Iris pigment epithelial cell (primary cell): ENCODE measurements at places on chromosomes 3 and 15.

DNA sequence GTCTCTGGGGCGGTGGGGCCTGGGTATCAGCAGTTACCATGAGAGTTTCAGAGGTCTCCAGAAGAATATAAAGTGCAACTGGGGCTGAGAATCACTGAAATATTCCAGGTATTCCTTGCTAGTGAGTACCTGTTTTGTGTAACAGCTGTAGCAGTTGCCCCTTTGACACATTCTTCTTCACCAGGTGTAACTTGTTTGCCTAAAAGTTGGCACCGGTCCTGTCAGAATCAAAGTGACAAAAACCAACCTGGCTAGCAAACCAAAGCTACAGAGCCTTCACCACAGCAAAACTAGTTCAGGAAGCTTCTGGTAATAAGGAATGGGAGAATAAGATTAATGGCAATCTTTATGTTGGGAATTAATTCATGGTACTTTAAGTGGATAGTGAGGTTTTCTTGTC lies 296.0 kb downstream of the NAALADL2 start:
- DNase-seq, result no peak

GRCh38 chr3:194928227-194928626 lies 242.5 kb downstream of the FAM43A start:
- peak; percentile 81 for DNase-seq

GRCh38 chr3:102020735-102021134 lies 171.4 kb downstream of the NFKBIZ start:
- DNase-seq, result no peak

- DNase-seq, result no peak
These were observed 47.8 kb upstream of the VPS8 start for GRCh38 chr3:184764191-184764590.

DNA sequence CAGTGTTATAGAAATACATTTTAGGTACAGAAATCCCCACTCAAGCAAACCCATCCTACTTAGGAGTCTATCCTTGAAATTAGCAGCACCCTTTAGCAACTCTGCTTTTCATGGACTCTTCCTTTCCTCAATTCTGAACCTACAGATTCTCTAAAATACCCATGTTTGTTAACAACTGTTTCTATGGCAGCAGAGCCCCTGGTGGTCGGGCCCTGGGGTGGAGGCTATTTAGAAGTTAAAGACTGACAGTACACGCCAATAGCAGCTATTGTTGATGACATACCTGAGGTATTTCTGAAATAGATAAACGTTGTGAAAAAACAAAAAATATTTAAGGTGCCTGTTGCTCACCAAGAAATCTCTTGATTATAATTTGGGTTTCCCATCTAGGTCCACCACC lies 23.4 kb upstream of the NRG4 start:
- DNase-seq, result no peak

GRCh38 chr3:160447544-160447943 lies 2.0 kb downstream of the TRIM59 start:
- peak; percentile 59 for DNase-seq

DNA sequence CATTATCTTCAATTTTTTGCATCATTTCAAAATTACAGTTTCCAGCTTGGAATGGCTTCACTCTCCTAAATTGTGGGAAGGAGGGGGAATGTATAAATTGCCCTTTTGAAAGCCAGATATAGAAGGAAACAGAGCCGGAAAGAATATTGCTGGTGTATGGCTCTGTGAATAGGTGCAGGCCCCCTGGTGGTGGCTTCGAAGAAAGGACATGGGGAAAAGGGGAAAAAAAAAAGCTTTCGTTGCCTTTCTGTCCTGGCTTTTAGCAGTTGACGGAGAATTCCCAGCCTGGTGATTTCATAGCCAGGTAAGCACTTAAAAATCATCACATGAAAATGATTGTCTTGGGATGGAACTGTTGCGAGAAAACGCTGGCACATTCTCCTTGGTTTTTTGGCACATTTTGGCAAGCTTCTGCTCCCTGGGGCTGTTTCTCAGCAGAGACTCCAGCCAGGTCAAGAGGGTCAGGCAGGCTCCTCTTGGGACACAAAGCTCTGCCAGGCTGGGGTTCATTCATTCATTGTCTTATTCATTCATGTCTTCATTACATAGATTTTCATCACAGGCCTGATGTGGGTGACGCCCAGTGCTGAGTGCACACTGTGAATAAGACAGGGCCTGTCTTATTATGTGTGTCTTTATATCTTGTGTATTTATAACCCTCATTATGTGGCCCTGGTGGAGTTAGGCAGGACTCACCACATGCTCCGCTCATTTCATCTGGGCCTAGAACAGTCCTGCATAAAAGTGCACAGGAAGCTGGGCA lies 300.0 kb upstream of the TPM1 start:
- DNase-seq, result peak; percentile 79

- no peak for DNase-seq
These were observed 3.8 kb downstream of the EIF2AK4 start for GRCh38 chr15:39937696-39938095.

GRCh38 chr15:100923902-100924301 lies 4.7 kb downstream of the LRRK1 start:
- no peak for DNase-seq

- DNase-seq, result no peak
These were observed 257.0 kb upstream of the GOLGA6L4 start for GRCh38 chr15:83978588-83978987.

GRCh38 chr3:114363554-114364202 lies 69.8 kb downstream of the TIGIT start:
- peak; percentile 86 for DNase-seq

DNA sequence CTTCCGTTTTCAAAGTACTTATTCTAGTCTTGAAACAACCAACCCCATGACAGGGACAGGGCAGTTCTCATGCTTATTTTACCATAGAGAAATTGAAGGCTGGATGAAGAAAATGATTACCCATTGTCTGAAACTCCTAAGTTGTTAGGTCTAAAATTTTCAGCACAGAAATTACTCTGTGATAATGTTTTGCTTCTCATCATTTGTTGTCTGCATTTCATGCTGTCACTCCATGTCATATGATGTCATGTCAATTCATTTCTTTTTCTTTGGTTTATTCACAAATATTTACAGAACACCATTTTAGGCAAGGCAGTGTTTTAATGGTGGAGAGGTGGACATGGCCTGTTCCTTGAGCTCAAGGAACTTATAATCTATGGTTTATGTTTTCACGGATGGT lies 98.2 kb upstream of the RASGRP1 start:
- no peak for DNase-seq

- no peak for DNase-seq
These were observed 24.7 kb downstream of the SLC15A2 start for GRCh38 chr3:121918779-121919483.

GRCh38 chr15:29021857-29022256 lies 136.1 kb downstream of the APBA2 start:
- no peak for DNase-seq

GRCh38 chr3:32157600-32158264 lies 51.3 kb downstream of the GPD1L start:
- DNase-seq, result no peak

- DNase-seq, result peak; percentile 54
These were observed 271.5 kb downstream of the SATB1 start for GRCh38 chr3:18153571-18154173.

DNA sequence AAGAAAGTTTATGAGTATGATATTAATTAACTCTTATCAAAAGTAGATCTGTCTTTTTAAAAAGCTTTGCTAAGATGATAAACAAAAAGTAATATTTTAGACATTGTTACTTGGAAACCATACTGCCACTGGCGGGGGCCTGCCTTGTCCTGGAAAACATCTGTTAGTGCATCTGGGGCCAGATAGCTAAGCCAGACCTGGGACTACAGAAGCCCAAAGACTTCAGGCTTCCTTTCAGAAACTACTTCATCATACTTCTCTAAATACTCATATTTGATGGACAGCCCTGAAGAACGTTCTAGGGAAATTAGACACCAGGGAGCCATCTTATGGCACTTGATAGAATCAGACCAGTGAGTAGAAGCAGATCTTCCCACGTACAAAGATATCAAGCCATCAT lies 795.4 kb upstream of the SEMA6D start:
- DNase-seq, result no peak

GRCh38 chr3:10335190-10335738 lies 14.4 kb upstream of the SEC13 start:
- no peak for DNase-seq

DNA sequence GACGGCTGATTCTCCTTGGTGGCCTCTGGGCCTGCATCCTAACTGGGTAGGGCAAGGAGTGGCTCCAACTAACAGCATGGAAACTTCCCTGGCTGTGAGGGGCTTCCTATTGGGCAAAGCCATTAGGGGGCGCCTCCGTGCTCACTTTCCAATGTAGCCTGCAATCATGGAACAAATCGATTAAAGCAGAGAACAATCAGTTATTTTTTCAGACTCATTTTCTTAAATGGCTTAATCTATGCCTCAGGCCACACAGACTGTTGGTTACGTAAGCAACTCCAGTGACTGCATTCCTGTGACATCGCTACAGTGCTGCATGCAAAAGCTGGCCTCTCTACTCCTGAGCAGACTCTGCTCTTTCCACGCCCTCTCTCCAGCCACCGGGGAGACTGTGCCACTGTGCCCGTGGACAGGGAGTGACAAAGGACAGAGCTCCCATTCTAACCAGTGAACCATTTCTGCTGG lies 278.9 kb downstream of the KLF13 start:
- no peak for DNase-seq

DNA sequence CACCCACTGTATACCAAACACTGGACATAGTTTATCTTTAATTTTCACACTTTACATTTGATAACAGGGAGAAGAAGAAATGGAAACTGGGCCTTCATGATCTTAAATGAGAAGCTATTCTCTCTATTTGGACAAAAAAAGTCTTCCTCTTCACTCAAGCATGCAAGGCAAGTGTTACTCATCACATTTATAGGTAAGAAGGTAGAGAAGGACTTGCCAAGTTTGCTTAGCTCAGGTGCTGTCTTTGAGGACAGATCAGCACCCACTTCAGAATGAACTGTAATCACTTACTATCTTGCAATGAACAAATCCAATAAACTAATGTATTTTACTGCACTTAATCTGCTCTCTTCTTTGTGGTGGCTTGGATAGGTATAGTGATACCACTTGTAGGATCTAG lies 1.1 kb upstream of the MYH15 start:
- DNase-seq, result no peak

GRCh38 chr3:24242012-24242698 lies 252.5 kb downstream of the THRB start:
- DNase-seq, result peak; percentile 76

GRCh38 chr3:24435584-24435983 lies 59.1 kb downstream of the THRB start:
- DNase-seq, result no peak

DNA sequence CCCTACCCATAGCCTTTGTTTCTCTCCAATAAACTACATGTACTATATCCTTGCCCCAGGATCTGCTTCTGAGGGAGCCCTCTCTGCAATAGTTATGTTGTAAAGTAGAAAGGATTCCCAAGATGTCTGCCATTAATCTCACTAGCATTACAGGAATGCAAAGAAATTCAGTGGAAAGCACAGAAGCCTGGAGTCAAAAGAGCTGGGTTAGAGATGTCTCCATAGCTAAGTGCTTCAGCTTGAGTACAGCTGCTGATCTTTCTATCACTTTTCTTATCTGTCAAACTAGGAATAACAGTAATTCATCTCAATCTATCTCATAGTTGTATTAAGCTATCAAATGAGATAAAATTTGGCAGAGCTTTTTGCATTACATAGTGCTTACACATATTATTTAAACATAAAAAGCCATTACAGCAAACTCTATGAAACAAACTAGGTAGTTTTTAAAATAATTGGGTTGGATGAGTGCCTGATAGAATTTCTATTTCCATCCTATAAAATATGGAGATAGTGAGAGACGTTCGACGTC lies 799.5 kb upstream of the SEMA6D start:
- no peak for DNase-seq

DNA sequence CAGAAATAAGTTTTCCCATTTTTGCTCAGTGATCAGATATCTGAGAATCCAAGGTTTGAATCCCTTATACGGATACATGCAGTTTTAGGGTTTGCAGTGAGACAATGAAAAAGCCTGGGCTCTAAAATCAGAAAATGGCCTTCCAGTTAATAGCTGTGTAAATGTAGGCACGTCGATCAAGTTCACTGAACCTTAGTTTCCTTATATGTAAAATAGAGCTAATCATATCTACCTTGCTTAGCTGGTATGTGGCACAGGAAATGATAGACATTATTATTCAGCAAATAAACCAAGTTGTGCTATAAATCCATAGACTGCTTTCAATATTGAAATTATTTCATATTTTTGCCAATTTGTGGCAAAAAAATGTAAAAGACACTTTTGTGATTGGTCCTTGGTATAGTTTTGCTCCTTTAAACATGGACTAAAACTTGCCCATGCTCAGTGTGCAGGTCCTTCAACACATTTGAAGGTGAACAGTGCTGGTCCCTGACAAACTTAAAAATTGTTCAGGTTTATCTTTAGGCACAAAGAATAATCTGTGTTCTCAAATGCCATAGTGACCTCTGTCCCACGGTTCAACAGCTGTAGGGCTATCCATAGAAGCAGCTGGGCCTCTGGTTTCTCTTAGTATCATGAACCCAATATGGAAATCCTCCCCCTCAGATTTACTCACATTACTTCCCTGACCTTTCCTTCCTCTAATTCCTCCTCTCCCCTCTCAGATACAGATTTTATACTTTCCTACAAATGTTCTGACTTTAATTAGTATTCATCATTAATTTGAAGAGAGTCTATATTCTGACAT lies 51.0 kb downstream of the CCDC54 start:
- no peak for DNase-seq

GRCh38 chr15:63605036-63605435 lies 7.8 kb downstream of the FBXL22 start:
- DNase-seq, result no peak

- no peak for DNase-seq
These were observed 40.5 kb upstream of the HES1 start for GRCh38 chr3:194095464-194095863.

DNA sequence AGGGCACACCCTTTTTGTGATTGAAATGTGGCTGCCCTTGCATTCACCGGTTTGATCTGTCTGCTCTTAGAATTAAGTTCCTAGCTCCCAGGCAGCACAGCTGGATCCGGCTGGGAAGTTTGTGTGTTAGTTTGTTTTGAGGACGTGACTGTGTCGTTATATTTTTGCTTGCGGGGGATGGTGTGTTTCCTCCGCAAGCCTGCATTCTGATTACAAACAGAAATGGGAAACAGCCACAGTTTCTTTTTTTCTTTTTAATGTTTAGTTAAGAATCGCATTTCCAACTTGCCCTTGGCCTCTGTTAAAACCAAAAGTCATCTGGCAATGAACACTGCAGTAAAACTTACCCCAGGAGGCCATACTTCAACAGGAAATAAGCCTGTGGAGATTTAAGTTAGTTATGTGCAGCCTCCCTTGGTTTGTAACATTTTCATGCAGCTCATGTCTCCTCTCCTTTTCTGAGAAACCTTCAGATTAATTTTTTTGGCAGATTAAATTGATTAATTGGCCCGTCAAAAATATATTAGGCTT lies 888 bp downstream of the TMOD3 start:
- DNase-seq, result peak; percentile 34

GRCh38 chr15:96342406-96343112 lies 12.1 kb downstream of the NR2F2 start:
- peak; percentile 35 for DNase-seq

GRCh38 chr15:91528801-91529200 lies 324.7 kb upstream of the SLCO3A1 start:
- no peak for DNase-seq

- DNase-seq, result peak; percentile 40
These were observed 13.2 kb upstream of the EDC3 start for GRCh38 chr15:74709011-74709410.

- DNase-seq, result no peak
These were observed 315.4 kb downstream of the OCA2 start for GRCh38 chr15:27783678-27784077.
